AG20443 (cell line): ENCODE measurements at places on chromosomes 4 and X.

GRCh38 chrX:43349363-43349762 is 306.7 kb upstream of the MAOA start:
- DNase-seq, result peak; percentile 19

- DNase-seq, result no peak
Measured at GRCh38 chrX:7154041-7154597, 6.2 kb upstream of the PUDP start.

GRCh38 chr4:94171616-94172015 is 36.0 kb upstream of the SMARCAD1 start:
- no peak for DNase-seq

- DNase-seq, result no peak
Measured at GRCh38 chrX:633985-634958, 3.7 kb downstream of the SHOX start.

DNA sequence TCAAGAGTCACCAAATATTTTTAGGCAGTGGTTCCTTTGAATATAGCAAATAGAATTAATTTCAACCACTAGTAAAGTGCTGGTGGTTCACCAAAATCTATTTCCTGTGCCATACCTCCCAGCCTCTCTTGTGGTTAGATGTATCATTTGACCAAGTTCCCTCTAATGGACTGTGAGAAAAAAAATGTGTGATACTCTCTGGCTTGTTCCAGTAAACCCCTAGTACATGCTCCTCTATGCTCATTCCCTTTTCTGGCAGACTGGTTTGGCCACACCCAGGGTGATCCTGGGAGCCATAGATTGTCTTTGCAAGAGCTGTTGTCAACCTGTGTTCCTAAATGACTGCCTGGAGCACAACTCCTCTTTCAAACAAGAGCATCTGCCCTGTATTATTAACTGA is 109.5 kb downstream of the FRAS1 start:
- no peak for DNase-seq

DNA sequence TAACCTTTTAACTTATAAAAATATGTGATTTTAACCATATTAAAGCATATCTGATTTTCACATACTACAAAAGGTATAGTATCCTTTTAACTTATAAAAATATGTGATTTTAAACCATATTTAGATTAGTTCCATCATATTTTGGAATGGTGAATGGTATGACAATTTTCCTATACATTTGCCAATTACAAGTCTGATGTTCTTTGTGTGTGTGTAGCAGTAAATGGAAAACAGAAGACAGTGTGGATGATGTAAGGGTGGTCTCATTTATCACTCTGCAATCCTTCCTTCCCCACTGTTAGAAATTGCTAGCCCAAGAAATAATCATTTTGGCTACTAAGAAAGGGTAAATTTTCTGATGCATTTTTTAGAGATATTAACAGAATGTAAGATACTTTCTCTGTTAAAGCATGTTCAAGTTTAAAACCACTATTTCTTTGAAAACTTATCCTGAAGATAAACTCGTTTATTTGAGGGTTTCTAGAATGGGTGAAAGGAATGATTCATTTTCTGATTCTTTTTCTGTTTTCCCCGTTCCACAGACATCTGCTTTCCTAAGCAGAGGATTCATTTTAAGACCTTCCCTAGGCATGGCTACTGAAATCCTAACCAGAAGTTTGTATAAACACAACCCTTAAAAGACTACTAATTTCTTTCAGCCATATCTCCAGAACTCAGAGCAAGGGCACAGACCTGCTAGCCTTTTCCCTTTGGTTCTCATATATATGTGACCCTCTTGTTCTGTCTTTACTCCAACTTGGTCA is 21.0 kb downstream of the NUDT6 start:
- DNase-seq, result no peak

DNA sequence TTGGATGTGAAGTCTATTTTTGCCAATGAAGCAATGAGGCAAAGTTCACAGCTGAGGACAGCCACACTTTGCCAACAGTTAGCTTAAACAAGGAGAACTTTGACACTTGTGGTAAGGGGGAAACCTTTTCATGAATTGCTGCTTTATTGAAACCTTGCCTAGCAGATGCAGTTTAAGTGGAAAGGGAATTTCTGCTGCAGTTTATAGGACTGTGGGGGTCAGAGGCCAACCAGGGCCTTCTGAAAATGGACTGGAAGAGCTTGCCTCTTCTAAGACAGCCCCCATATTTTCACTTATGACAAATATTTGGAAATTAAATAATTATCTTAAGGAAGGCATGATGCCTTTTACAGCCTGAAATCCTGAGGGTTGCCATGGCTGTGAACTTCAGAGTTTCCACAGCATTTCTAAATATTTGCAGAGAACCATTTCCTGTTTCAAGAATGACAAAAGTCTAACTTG is 550.3 kb downstream of the RAB28 start:
- no peak for DNase-seq

GRCh38 chr4:134490863-134491262 is 289.3 kb upstream of the PABPC4L start:
- no peak for DNase-seq

GRCh38 chr4:74588350-74588749 is 143.4 kb downstream of the AREG start:
- no peak for DNase-seq

- DNase-seq, result no peak
Measured at GRCh38 chr4:169369634-169370033, 98.9 kb upstream of the SH3RF1 start.

- DNase-seq, result peak; percentile 29
Measured at GRCh38 chr4:174503079-174503715, 19.1 kb downstream of the HPGD start.

DNA sequence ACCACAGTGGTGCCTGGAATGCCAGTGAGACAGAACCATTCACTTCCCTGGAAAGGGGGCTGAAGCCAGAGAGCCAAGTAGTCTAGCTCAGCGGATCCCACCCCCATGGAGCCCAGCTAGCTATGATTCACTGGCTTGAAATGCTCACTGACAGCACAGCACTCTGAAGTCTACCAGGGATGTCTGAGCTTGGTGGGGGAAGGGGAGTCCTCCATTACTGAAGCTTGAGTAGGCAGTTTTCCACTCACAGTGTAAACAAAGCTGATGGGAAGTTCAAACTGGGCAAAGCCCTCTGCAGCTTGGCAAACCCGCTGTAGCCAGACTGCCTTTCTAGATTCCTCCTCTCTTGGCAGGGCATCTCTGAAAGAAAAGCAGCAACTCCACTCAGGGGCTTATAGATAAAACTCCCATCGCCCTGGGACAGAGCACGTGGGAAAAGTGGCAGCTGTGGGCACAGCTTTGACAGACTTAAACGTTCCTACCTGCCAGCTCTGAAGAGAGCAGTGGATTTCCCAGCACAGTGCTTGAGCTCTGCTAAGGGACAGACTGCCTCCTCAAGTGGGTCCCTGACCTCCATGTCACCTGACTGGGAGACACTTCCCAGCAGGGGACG is 32.0 kb downstream of the NAP1L2 start:
- DNase-seq, result no peak

GRCh38 chr4:5955201-5955821 is 62.4 kb upstream of the CRMP1 start:
- no peak for DNase-seq

- no peak for DNase-seq
Measured at GRCh38 chr4:38310446-38311043, 350.3 kb downstream of the PTTG2 start.

DNA sequence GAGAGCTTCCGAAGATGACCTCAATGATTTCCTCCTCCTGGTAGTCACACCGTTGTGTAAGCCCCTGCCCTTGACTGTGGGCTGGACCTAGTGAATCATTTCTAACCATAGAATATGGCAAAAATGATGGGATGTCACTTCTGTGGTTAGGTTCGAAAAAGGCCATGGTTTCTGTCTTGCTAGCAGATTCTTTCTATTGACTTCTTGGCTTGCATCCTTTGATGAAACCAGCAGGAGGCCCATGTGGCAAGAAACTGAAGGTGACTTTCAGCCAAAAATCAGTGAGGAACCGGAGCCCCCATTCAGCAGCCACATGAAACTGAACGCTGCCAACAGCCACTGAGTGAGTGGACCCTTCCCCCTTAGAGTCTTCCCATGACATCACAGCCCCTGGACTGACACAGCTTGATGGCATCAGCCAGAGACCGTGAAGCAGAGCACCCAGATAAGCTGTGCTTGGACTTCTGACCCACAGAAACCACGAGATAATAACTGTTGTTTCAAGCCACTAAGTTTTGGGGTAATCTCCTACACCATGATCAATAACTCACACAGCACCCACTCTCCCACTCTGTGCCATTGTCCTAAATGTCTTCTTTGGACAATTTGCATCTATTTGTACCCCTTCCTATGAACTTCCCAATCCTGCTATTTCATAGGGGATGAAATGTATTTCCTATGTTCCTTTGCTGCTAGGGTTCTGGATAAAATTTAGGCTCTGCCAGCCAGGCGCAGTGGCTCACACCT is 148.0 kb upstream of the STX18 start:
- DNase-seq, result no peak

GRCh38 chrX:23810279-23810678 is 27.3 kb downstream of the SAT1 start:
- no peak for DNase-seq

GRCh38 chrX:13167481-13168231 is 123.2 kb upstream of the FAM9C start:
- DNase-seq, result peak; percentile 30

- no peak for DNase-seq
Measured at GRCh38 chr4:8840816-8841455, 30.7 kb downstream of the HMX1 start.

GRCh38 chrX:1162119-1162916 is 50.1 kb downstream of the CRLF2 start:
- DNase-seq, result no peak

GRCh38 chr4:89196745-89197144 is 85.4 kb downstream of the TIGD2 start:
- DNase-seq, result no peak

DNA sequence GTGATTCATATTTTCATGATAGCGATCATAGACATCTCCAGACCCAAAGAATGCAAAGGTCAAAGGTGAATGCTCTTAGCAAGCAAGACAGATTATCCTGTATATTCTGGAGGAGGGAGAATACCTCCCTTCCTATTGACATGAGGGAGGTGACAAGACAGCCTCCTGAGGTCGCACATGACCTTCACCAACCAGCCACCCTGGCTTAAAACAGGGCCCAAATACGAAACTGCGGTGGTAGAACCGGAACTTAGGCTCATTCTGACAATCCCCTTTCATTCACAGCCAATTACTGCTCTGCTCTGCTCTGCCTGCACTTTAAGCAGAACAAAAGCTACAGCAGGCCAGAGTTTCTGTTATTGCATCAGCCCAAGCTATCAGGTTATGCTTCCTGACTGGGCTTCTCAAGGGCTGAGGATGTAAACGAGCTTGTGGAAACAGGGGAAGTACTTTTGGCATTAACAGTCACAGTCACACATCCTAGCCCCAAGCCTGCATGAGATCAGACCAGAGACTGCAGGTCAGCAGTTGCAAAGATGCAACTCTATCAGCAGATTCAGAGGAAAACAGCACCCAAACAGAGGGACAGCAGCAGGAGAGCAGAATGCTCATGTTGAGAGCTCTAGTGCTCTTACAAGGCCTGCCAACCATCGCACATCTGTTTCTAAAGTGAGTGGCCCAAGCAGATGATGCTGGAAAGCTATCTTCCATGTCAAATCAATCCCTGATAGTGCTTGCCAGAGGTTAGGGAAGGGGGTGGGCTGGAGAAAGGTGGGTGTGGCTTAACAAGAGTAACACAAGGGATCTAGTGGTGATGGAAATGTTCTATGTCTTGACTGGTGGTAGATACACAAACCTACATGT is 51.3 kb upstream of the MAP3K15 start:
- DNase-seq, result no peak

- DNase-seq, result no peak
Measured at GRCh38 chr4:166875821-166876220, 358.5 kb downstream of the SPOCK3 start.

DNA sequence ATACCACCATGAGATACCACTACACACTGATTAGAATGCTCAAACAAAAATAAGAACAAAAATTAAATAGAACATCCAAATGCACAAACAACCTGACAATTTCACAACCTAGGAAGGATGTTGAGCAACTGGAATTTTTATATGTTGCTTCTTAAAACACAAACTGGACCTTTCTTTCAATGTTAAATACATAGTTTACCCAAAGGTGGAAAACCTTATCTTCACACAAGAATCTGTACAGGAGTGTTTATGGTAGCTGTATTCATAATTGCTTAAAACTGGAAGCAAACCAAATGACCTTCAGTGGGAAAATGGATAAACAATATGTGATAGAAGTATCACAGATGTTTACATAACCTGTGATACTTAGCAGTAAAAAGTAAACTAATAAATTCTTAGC is 573.8 kb downstream of the MAGEB5 start:
- no peak for DNase-seq

GRCh38 chrX:108833993-108834392 is 97.6 kb upstream of the IRS4 start:
- DNase-seq, result no peak

DNA sequence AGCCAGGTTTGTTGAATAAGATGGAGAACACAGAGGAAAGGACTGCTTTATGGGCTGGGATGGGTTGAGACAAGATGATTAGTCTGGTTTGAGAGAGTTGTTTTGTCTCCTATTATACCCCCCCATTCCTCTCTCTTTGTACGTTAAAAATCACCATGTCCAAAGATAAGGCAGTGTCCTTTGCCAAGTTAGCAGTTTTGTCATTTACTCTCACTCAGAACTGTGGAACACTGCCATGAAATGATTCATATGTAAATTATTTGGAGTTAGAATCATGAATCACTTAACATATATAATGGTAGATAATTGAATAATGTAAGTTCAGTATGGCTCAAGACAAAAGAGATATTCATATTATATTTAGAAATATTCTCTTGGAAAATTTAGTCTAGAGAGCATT is 151.3 kb downstream of the DCLK2 start:
- DNase-seq, result no peak

- no peak for DNase-seq
Measured at GRCh38 chr4:113952452-113953029, 26.9 kb downstream of the ARSJ start.

DNA sequence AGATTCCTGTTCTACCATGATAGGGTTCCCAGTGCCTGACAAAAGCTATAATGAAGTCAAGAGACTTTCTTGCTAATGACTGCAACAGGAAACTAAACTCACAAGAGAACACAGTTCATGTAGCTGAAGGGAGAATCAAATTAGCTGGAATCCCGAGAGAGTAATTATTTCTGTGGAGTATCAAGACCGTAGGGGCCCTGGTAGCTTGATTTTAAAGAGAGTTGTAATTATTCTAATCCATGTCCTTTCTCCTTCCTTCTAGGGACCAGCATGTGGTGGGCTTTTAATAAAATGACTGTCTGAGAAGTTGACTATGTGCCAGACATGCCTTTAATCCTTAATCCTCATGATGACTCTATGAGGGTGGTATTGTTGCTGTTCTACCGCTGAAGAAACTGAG is 1.7 kb upstream of the TRPC5OS start:
- DNase-seq, result no peak

GRCh38 chr4:118124997-118125396 is 90.7 kb downstream of the NDST3 start:
- no peak for DNase-seq

DNA sequence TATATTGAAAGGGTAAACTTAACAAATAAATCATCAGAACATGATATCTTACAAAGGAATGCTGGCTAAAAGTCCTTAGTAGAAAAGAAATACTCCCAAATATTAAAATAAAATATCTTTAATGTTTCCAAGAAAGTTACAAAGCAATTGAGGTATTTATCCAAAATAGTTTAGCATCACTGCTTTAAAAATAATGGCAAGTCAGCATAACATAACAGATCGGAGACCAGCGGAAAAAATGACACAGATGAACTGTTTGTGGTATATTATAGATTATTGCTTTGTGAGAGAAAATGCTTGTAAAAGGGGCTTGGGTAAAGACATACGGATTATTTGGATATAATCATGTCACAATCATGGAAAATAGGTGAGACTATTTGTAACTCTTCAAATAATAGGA is 168.5 kb upstream of the TEX13C start:
- DNase-seq, result no peak
